Spinal cord (tissue), 10 donors: ENCODE measurements at places on chromosomes 3 and 15.

- DNase-seq: no peak
- no peak overlapping the region for H3K4me3 ChIP-seq
- no peak overlapping the region for H3K27ac ChIP-seq
- H3K36me3 ChIP-seq: no peaks in the 10 kb centered on the region
- no peaks in the 10 kb centered on the region for H3K27me3 ChIP-seq
Measured at GRCh38 chr3:170792471-170792870, 77.5 kb downstream of the RPL22L1 start.

- H3K36me3 ChIP-seq: no peaks in the 10 kb centered on the region
- DNase-seq: no peak
- no peak overlapping the region for H3K27ac ChIP-seq
- no peak overlapping the region for H3K4me3 ChIP-seq
- no peaks in the 10 kb centered on the region for H3K27me3 ChIP-seq
Measured at GRCh38 chr3:155179437-155179827, 99.3 kb downstream of the MME start.

GRCh38 chr3:151008699-151009098 is 36.2 kb upstream of the CLRN1 start:
- H3K27me3 ChIP-seq: no peaks in the 10 kb centered on the region
- H3K36me3 ChIP-seq: no peaks in the 10 kb centered on the region
- DNase-seq: no peak

DNA sequence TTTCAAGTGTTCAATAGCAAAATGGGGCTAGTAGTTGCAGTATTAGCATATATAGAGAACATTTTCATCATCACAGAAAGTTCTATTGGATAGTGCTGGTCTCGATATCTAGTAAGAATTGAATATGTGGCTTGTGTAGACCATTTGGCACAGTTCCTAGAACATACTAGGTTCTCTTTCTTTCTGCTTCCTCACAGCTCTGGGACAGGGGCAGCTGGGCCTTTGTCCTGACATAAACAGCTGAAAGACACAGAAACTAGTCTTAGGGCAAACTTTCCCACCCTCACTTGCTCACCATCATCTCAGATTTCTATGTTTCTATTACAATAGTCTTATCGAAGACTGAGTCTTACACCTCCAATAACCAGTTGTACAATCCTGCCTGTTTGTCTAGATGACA is 63.7 kb upstream of the DLG1 start:
- H3K4me1 ChIP-seq: peaks cover 9% of the 10 kb centered on the region
- H3K4me3 ChIP-seq: no peak overlapping the region
- no peaks in the 10 kb centered on the region for H3K36me3 ChIP-seq
- no peaks in the 10 kb centered on the region for H3K27me3 ChIP-seq
